HTR-8/SVneo (cell line): ENCODE measurements at places on chromosomes 7 and 10.

GRCh38 chr7:41538810-41539724 is 163.8 kb downstream of the INHBA start:
- DNase-seq = no peak

- DNase-seq = no peak
These were observed 19.6 kb upstream of the AMZ1 start for GRCh38 chr7:2668401-2668800.

DNA sequence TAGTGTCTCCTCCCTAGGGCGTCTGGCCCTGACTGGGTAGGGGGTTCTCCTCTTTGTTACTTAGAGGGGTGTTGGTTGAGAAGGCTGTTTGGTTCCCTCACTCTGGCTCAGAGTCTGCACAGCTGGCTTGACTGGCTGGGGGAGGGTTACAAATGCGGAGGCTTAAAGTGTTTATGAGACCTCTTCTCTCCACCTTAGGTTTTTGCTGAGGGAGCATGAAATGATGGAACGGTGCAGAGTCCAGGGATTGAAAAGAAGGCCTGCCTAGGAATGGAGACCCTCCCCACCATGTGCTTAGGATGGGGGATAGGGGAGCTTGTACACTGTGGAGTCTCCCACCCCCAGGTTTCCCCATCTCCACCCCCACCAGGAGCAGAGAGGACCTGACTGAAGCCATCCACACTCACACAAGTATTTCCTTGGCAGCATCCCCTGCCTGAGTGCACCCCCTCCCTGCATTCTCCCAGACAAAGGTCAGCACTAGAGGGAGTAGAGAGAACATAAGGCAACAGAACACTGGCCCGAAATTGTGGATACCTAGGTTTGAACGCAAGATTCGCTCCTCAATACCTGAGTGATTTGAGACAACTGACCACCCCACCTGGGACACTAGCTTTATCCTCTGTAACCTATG is 1.7 kb upstream of the LDB1 start:
- no peak for DNase-seq

DNA sequence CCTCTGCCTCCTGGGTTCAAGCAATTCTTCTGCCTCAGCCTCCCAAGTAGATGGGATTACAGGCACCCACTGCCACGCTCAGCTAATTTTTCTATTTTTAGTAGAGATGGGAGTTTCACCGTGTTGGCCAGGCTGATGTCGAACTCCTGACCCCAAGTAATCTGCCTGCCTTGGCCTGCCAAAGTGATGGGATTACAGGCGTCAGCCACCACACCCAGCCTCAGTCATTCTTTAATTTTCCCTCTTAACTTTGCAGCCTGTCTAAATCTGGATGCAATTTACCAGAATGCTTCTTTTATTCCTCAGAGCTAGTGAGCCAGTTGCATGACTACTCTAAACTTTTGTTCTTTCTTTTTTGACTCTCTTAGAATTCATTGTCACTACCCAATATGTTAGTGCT is 90.5 kb upstream of the CSTF2T start:
- DNase-seq = no peak

DNA sequence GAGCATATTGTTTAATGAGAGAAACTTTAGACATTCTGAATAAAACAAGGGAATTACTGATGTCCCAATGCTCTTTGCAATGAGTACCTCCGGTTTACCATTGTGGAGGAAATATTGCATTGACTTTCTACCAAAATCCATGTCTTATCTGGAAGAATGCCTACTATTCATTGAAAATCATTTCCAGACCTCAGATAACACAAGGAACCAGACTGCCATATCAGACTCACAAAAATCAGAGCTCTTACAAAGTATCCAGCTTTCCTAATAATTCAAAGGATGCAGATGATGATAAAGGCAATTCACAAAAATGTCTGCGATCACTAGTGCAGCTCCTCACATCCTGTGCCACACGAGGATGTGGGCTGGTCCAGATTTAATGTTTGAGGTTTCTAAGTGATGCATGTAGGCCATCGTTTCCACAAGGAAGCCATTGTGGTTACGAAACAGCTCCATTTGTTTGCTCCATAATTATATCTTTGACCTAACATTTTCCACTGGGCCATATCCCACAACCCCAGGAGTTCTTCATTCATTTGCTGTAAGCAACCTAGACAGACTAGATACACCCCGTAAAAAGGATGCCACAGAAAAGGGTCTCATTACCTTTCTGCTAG is 831.1 kb upstream of the C7orf33 start:
- DNase-seq = no peak

DNA sequence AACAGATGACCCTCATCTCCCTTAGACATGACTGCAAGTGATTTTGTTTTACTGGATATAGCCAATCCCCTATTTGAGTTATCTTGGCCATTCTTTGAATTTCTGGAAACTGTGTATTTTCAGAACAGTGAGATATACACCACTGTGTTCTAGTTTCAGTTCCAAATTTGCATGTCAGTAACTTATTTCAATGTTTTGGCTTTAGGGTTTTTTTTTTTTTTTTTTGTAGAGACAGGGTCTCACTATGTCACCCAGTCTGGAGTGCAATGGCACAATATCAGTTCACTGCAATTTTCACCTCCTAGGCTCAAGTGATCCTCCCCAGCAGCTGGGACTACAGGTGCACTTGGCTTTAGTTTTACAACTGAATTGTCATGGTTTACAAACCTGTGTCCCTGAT is 67.2 kb downstream of the ATAD1 start:
- no peak for DNase-seq

DNA sequence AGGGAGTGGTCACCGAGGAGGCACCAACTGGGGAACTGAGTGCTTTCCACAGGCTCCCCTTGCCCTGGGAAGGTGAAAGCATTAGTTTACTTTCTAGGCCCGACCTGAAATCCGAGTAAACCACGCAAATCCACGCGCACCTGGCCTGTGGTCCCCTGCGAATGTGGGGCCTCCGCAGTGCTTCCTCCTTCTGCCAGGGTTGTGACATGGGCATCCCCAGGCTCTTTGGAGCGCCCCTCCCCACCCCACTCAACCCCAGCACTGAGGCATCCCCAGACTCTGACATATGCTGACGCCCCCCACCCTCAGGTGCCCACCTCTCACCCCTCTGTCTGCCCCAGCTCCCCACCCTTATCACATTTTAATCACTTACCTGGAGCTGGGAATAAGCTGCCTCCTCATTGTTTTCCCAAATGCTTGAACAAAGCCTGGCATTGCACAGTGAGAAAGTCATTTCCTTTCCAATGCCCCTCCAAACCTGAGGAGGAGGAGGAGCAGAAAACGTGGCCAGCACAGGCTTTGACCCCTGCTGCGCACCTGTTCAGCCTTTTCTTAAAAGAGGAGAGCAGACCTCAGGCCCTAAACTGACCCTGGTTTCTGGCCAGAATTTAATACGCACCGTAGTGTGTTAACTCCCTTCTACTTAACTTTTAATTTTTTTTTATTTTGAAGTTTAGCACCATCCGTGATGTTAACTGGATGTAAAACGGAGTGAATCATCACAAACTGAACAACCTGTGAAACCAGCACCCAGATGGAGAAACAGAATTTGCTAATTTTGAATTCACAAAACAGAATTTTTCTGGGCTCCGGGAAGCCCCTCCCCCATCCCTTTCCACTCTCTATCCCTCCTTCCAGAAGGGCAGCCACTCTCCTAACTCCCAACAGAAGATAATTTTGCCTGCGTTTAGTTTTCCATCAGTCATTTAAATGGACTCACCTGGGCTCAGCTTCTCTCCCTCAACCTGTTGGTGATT is 129.4 kb downstream of the WDR11 start:
- no peak for DNase-seq

DNA sequence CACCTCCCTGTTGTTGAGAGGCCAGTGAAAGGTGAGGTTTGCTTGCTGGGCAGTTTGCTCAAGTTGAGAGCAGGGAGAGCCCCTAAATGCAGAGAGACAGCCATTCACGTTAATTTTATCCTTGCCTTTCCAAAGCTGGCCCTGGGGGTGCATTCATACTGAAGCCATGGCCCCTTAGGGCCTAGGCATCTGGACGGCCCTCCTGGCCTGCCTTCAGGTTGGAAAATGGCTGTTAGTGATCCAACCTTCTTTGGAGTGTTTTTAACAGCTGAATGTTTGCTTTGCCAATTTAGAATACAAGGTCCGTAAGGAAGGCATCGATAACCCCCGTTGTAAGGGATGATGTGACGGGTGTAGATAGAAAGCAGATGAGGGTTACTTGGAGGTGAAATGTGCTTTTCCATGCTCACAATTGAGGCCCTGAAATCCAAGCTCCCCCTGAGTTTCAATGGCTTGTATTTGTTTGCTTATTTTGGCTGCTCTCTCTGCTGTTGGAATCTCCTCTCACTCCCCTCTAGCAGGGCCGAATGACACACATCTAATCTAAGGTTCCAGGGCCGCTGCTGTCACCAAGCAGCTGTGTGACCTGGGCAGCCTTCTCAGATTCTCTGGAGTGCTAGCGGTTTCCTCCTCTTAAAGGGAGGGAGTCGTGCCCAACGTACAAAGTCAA is 171.6 kb upstream of the MKI67 start:
- DNase-seq = no peak

GRCh38 chr7:89029864-89030263 is 234.3 kb upstream of the TEX47 start:
- no peak for DNase-seq

DNA sequence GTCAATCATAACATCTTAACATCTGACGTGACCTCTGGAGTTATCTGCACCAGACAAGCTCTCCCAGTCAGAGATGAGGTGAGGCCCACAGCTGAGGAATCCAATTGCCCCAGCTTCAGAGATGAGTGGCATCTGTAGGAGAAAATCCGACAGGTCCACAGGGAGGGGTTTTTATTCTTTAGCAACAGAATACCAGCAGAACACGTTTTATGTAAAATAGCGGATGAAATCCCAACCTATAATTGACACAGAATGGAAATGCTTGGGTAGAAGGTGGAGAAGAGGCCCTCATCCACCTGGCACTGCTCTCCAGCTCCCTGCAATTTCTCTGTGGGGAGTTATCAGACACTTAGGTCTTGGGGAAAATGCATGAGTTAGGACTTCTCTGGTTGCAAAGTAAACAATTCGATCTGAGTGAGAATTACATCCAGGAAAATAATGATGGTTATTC is 144.2 kb upstream of the NRP1 start:
- DNase-seq = no peak

GRCh38 chr10:113889911-113890310 is 35.5 kb downstream of the NHLRC2 start:
- no peak for DNase-seq

GRCh38 chr10:71777213-71777985 is 4.1 kb upstream of the VSIR start:
- no peak for DNase-seq

GRCh38 chr10:6097063-6097462 is 8.2 kb downstream of the RBM17 start:
- no peak for DNase-seq

DNA sequence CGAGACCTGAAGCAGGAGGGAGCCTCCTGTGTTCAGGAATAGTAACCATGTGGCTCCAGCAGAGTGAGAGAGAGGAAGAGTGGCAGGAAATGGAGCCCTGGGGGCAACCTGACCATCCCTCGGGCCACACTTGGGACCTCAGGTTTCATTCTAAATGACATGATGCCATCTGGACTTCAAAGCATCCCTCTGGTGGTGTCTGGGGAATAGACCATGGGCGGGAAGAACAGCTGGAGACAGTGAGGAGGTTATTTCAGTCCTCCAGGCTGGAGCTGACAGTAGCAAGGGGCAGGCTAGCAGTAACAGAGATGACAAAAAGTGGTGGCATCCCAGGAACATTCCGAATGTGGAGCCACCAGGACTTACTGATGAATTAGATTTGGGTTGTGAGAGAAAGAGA is 44.8 kb downstream of the AKR1B1 start:
- DNase-seq = no peak

DNA sequence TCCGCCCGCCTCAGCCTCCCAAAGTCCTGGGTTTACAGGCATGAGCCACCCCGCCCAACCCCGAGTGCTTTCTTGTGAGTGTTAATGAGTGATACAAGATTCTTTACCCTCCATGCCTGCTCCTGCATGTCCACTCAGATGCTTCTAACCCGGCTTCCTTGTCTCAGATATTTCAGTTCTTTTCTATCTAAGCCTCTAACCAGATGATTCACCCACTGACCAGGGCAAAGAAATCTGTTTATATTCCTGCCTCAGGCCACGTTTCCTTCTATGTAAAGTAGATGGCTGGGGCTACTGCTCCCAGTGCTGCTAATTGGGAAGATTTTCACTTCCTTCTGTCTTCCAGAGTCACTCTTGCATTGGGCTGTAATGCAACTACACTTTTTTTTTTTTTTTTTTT is 395.1 kb upstream of the ANKRD30A start:
- DNase-seq = no peak

- no peak for DNase-seq
These were observed 25.6 kb upstream of the MKX start for GRCh38 chr10:27771231-27771630.

- DNase-seq = no peak
These were observed 127.7 kb downstream of the JAZF1 start for GRCh38 chr7:28052933-28053332.
